PC-3 (cell line): ENCODE measurements at places on chromosomes 1 and 21. TPM values are rescaled to one million over a fixed set of nuclear protein-coding genes. Genes with fewer than 3 reads are reported as not detected.

DNA sequence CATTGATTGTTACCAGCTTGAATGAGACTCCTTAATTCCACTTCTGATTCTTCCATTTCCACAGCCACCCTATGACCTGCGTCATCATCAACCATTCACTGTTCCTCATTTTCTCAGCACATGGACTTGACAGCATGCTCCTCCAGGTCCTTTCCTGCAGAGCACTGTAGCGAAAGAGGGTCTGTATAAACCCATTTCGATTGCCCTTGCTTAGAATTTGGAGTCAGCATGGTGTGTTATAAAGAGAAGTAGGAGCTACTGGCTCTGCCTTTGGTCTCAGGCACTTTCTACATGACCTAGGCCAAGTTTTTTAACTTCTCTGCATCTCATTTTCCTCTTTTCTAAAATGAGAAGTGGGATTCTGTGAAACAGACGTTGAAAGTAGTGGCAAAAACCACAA is 133.8 kb downstream of the AK5 start:
- no peak for DNase-seq

C1orf87 gene
- total RNA-seq, result not detected in 2 replicates

KIF21B gene
- total RNA-seq, result 0.46 and 0.66 TPM in 2 replicates

GRCh38 chr1:241896670-241896962 is 48.6 kb downstream of the EXO1 start:
- no peak for DNase-seq

GRCh38 chr1:226831953-226832352 is 38.5 kb upstream of the PSEN2 start:
- peak; percentile 53 for DNase-seq

S100A5 gene
- 2.5 and 6.3 TPM in 2 replicates for total RNA-seq

GRCh38 chr1:89260042-89260441 is 12.6 kb downstream of the GBP5 start:
- DNase-seq, result no peak
